HCT116 (cell line): ENCODE measurements at places on chromosomes 1 and 21. TPM values are rescaled to one million over a fixed set of nuclear protein-coding genes. Genes with fewer than 3 reads are reported as not detected.

DNA sequence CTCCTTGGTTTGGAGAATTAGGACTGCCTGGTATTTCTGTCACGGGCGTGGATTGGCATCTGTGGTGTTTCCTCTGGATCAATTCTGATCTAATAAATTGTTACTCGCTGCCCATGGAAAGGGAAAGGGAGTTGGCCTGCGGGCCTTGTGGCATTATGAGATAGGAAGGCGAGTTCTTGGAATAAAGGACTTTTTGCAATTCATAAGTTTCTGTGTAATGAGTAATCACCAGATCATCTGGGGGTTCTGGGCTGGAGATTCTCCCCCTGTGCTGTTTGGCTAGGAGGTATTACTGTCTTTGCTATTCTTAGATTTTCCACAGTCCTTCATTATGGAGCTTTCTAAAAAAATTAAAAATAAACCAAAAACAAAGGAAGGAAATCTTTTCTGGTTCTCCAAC is 315.9 kb downstream of the CAMTA1 start:
- DNase-seq: no peak

The TRIM46 gene
- total RNA-seq: 3.8 TPM

DNA sequence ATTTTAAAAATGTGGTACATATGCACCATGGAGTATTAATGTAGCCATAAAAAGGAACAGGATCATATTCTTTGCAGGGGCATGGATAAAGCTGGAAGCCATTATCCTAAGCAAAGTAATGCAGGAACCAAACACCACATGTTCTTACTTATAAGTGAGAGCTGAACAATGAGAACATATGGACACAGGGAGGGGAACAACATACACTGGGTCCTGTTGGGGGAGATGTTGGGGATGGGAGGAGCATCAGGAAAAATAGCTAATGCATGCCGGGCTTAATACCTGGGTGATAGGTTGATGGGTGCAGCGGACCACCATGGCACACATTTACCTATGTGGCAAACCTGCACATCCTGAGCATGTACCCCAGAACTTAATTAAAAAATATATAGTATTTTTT is 352.5 kb upstream of the KAZN start:
- no peak for DNase-seq

The RAB25 gene
- 142 TPM for total RNA-seq

The FNBP1L gene
- total RNA-seq: 26.1 TPM

GRCh38 chr1:156949127-156949526 is 28.7 kb downstream of the LRRC71 start:
- DNase-seq: no peak

The KCNA3 gene
- 0.07 TPM for total RNA-seq

- no peak for DNase-seq
These were observed 6.5 kb upstream of the NMNAT2 start for GRCh38 chr1:183424691-183425090.

GRCh38 chr1:53176452-53177208 is 20.0 kb upstream of the CPT2 start:
- DNase-seq: no peak

The FCRL5 gene
- not detected for total RNA-seq
